ENCODE measurements at places on chromosomes 16 and 17. TPM values are rescaled to one million over a fixed set of nuclear protein-coding genes. Genes with fewer than 3 reads are reported as not detected.

DNA sequence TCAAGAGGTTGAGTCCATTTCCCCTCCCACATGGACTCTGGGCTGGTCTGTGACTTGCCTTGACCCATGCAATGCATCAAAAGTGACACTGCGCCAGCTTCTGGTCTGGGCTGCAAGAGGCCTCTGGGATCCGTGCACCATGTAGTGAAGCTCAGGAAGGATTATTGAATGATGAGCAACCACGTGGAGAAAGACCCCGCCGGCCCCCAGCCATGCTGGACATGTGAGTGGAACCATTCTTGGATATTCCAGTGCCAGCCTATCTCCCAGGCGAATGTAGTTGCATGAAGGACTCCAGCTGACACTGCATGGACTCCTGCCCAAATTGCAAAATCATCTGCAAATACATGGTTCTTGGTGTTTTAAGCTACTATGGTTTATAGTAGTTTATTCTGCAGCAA, 7.6 kb upstream of the ALOX15B start:
- no peak overlapping the region for H3K4me3 ChIP-seq
- no peak for DNase-seq
- no peaks in the 10 kb centered on the region for H3K36me3 ChIP-seq
- H3K4me1 ChIP-seq = no peaks in the 10 kb centered on the region
- peaks cover 20% of the 10 kb centered on the region for H3K27me3 ChIP-seq

GRCh38 chr16:88888461-88889387, 22.3 kb upstream of the PABPN1L start:
- no peaks in the 10 kb centered on the region for H3K27me3 ChIP-seq
- peaks cover 93% of the 10 kb centered on the region for H3K36me3 ChIP-seq
- H3K27ac ChIP-seq = no peak overlapping the region
- peaks cover 20% of the 10 kb centered on the region for H3K4me1 ChIP-seq
- no peak overlapping the region for H3K4me3 ChIP-seq

- peak; percentile 81 for DNase-seq
- peaks cover 5% of the 10 kb centered on the region for H3K27me3 ChIP-seq
- no peak overlapping the region for H3K27ac ChIP-seq
Measured at GRCh38 chr17:33750943-33751701, 458.0 kb upstream of the ASIC2 start.

- H3K36me3 ChIP-seq = peaks cover 5% of the 10 kb centered on the region
- no peak overlapping the region for H3K27ac ChIP-seq
- no peaks in the 10 kb centered on the region for H3K27me3 ChIP-seq
- no peak overlapping the region for H3K4me3 ChIP-seq
- no peak for DNase-seq
Measured at GRCh38 chr17:44473367-44473766, 29.8 kb downstream of the GPATCH8 start.

The CRHR1 gene
- 3.2 TPM for total RNA-seq

Data from spinal cord (tissue), 10 donors.